Activated naive CD8-positive, alpha-beta T cell treated with anti-CD3 and anti-CD28 coated beads, Interleukin-2, amount 10 ng/mL, durations not matched to agents 7 days and 5 days (primary cell): ENCODE measurements at places on chromosomes 12 and 14. TPM values are rescaled to one million over a fixed set of nuclear protein-coding genes. Genes with fewer than 3 reads are reported as not detected.

FOXN4 gene
- not detected for total RNA-seq

PSMB5 gene
- total RNA-seq = 54.5 TPM

EFS gene
- not detected for total RNA-seq

PTPRR gene
- total RNA-seq = not detected

INSM2 gene
- total RNA-seq = not detected

IAPP gene
- not detected for total RNA-seq

PPP1R1A gene
- not detected for total RNA-seq

TMPRSS12 gene
- not detected for total RNA-seq
